Stimulated activated CD4-positive, alpha-beta T cell treated with anti-CD3 and anti-CD28 coated beads, Interleukin-4, amount 100 ng/mL, for 48 hours (primary cell): ENCODE measurements at places on chromosomes 11 and 22.

GRCh38 chr22:26461188-26461810, 22.3 kb downstream of the HPS4 start:
- DNase-seq = peak; percentile 34

- DNase-seq = no peak
Observed at GRCh38 chr22:45442116-45442515, 28.6 kb downstream of the RIBC2 start.

GRCh38 chr22:36884349-36885158, 23.7 kb downstream of the NCF4 start:
- no peak for DNase-seq

GRCh38 chr22:49553076-49553475, 274.6 kb downstream of the BRD1 start:
- no peak for DNase-seq

DNA sequence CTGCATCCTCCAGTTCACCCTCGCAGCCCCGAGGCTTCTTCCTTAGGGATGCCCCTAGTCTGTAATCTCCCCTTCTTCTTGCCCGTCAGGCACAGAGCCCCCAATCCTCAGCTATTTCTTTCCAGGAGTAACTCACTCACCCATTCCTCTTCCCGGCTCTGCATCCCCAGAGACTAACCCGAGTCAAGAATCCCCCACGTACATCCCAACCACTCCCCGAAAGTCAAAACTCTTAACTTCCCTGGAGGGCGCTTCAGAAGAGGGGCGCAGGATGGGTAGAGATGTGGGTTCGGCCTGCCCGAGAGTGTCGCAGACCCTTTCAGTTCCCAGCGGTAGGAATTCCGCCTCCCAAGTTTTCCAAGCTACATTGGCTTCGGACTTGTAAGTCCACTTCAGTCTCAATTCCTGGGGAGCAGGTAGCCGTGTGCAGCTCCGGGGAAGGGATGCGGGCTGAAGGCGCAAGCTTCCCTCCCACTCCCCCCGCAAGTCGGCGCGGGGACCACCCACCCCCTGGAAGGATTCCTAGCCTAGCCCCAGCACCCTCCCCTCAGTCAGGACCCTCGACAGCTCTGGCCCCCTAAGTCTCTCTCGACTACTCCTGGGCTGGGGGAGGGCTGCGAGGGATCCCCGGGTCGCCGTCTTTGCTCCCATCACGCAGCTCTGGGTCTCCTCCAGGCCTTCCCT, 871 bp downstream of the BDNF start:
- DNase-seq = no peak

- DNase-seq = no peak
Observed at GRCh38 chr11:114340311-114341131, 44.3 kb downstream of the NNMT start.

DNA sequence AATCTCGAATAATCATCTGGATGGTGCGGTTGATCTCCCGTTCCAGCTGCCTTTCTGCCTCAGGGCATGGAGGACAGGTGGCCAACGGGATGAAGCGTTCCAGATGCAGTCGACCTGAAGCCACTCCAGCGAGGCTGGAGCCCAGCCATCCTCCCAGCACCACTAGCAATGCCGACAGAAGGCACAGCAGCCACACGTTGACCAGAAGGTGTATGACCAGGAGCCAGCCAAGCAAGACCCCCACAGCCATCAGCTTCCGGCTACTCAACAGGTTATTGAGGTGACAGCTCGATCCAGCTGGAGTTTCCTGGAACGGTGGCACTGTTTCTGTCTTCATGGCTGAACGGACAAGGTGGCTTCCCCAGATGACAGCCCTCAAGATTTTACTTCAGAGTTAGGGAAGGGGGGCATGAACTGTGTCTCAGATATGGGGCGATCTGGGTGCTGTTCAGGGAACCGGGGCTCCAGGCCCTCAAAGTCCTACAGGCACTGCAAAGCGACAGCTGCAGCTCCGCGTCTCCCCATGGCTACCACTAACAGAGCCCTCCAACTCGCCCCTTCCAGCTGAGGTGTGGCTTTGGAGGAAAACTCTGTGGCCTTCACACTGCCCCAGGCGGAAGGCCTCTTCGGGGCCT, 559 bp downstream of the SNX19 start:
- DNase-seq = no peak

DNA sequence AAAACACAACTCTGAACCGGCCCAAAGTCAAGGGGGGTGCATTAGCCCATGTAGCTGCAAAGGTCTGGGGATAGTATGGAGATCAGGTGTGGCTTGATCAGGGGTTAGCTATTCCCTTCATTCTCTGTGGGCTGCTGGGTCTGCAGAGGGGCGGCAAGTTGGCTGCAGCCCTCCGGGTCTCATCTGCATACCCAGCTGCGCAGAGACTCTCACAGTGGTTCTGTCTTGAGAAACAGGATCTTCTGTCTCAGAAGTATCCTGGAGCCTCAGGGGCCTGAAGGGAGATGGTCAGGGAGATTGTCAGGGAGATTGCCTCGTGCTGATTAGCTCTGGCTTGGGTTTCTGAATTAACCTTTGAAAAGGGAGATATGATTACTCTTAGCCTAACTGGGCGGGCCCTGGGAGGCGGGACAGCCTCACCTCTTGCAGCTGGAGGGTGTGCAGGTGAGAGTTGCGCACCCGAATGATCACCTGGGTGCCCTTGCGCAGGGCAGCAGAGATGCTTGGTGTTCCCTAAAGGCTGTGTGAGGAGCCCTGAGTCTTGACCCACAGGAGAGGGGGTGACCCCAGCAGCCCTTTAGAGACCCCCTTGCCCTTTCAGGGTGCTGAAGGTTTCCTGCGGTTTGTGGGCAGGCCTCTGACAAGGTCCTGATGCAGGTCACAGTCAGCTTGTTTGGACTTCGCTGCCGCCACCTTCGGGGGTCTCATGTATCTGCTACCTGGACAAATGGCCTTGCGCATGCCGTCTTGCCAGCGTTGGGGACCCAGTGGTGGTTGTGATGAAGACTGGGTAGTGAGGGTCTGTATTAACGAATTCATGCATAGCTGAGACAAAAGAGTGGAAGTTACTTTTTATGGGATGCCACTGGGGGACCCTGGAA, 7.3 kb downstream of the ARHGAP8 start:
- no peak for DNase-seq

- no peak for DNase-seq
Observed at GRCh38 chr11:124510279-124510678, 33.2 kb downstream of the OR8B12 start.
